ENCODE measurements at places on chromosomes 2 and 18. TPM values are rescaled to one million over a fixed set of nuclear protein-coding genes. Genes with fewer than 3 reads are reported as not detected.

- no peak for DNase-seq
Observed at GRCh38 chr18:65235966-65236624, 514.7 kb upstream of the CDH7 start.

DNA sequence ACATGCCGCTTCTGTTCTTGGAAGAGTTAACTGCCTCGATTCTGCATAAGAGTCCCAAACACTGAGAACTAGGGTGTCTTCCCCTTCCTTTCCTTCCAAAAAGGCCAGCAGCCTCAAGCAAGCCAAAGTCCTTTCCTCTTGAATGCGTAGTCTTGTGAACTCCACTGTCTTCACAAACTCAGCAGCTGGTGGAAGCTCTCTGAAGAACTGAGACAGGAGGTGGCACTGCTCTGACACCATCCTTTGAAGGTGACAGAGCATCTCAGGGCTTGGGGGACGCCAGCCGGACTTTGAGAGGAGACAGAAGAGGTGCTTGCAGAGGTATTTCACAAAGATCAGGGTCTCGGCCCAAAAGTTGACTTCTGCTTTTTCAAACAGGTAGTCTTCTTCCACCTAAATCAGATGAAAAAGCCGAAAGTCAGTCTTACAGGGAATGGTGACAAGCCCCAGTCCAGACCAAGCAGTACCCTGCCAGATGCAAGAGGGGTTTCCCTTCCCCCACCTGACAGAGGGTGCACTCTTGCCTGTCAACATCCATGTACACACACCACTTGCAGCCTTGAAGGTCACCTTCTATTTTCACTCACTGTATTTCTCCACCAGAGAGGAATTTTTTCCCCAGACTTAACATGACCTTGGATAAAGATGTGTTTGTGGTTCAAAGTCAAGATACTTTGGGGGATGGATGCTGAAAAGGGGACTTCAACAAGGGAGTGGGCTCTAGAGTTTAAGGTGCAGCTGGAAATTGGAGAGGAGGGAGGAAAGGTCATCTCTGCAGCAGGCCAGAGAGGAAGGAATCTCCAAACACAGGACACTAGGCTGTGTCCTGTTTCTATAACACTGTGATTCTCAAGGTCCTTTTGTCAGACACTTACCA, 4.8 kb upstream of the ZFP36L2 start:
- no peak for DNase-seq

GRCh38 chr18:37564711-37565100, 892 bp downstream of the CELF4 start:
- no peak for DNase-seq

- DNase-seq = no peak
Observed at GRCh38 chr2:76415821-76416220, 705.1 kb upstream of the GCFC2 start.

GRCh38 chr2:183926433-183926832, 671.9 kb upstream of the ZNF804A start:
- no peak for DNase-seq

- DNase-seq = no peak
Observed at GRCh38 chr18:56999823-57000222, 147.1 kb upstream of the BOD1L2 start.

DNA sequence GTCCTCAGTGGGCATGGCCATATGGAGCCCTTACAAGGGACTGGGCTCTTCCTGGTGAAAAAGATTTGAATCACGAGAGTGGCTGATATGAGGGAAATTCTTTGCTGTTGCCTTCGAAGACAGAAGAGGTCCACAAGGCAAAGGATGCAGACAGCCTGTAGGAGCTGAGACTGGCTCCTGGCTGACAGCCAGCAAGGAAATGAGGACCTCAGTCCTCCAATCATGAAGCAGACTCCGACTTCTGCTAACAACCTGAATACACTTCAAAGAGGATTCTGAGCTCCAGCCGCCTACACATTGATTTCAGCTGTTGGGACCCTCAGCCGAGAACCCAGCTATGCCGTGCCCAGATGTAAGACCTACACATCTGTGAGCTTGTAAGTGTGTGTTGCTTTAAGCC, 3.0 kb upstream of the ST8SIA5 start:
- DNase-seq = no peak

DNA sequence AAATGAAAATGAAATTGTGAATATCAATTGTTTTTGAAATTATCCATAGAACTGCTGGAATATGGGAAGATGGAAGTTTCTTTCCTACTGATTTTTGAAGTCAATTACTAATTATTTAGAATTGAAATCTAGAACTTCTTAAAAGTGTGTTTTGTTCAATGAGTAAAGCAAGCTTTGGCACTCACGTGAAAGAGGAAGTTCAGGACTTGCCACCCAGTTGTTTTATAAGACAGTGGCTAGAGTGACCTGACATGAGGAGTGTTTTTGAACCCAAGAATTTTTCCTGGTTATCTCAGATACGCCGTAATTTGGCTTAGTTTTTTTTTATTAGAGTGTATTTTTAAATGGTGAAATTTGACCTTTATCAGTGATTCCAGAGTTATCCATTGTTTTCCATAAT, 3.5 kb downstream of the MXD1 start:
- DNase-seq = no peak

DNA sequence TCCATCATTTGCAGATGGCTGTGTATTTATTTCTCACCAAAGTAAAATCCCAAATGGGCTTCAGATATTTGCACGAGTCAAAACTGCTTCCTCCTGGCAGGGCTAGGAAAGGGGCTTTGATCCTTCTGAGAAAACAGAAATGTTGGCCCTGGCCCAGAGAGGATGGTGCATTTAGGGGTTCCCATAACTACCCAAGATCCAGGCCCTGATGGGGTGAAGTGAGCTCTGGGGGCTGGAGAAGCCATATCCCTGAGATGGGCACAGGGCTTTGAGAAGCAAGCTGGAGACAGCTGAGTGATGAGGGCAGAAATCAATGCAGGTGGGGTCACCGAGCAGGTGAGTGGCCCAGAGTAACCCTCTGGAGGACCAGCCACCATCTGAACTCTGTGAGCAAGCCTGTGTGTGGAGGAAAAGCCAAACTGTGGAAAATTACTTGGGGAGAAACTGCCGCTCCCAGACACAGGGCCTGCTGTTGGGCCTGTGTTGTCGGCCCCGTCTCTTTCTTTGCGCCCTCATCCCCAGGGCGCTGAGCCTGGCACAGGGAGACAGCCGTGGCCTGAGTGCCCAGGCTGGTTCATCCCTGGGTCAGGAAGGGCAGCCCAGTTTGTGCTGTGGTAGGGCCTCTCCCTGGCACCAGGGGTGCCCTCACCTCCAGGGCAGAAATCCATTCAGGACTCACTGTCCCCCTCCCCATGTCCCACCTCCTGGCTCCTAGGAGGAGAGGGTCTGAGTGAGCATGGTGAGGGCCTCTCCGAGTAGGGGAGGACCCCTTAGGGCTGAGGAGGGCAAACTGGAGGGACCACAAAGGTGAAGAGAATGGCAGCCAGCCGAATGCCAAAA, 167.8 kb upstream of the HAAO start:
- DNase-seq = no peak

DNA sequence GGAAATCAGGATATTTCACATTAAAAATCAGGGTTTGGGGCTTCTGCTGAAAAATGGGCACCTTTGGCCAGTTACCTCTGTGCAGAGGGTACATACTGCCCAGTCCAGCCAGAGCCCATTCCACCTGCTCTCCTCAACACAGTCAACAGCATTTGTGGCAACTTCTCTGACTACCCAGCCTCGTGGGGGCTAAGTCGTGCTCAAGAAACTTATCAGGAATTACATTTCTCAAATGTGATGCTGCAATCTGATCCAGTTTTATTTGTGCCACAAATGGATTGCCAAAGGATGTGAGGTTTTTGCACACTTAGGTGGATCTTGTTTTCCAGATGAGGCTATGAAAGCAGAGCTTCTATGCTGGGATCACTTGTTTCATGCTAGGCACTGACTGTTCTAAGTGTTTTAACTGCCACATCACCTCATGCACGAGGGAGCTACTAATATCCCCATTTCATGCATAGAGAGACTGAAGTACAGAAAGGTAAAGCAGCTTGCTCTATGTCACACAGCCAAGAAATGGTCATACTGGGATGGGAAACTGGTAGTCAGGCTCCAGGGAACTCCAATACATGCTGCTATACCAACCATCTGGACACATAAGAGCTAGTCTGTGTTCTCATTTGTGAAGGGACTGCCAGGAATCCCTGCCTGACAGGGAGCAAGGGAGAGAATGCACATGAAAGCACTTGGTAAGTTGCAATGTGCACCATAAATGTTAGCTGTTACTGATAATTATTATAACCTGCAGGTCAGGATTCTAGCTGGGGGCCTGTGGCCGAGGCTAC, 89.0 kb upstream of the HK2 start:
- DNase-seq = no peak

- DNase-seq = no peak
Observed at GRCh38 chr2:173030561-173031490, 44.8 kb upstream of the MAP3K20 start.

DNA sequence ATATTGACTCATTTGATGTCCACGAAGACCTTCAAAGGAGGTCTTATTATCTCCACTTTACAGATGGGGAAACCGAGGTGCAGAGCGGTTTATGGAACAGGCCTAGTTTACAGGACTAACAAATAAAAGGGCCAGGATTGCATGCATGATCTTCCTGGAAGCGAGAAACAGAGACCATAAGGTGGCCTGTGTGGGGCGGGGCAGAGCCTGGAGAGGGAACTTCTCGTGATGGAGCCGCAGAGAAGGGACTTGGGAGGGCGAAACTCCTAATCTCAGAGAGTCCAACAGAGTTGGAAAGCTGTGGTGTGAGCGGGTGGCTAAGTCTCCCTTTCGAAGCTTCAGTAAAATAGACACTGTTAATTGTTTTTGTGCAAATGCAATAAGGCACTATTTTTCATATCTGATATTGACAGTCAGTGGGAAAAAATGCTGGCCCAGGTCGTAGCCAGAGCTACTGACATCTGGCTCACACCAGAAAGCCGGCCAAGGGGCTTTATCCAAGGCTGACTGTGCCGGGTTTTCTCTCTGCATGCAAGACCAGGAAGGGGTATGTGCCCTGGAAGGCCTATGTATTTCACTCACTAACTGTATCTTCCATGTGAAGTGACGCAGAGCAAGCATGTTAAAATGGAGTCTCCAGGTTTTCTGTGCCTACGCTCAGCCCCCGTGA, 4.5 kb downstream of the INPP5D start:
- DNase-seq = peak; percentile 28

- no peak for DNase-seq
Observed at GRCh38 chr2:178317811-178318210, 123.5 kb downstream of the OSBPL6 start.

Gene ITGA4
- total RNA-seq = 1.8 TPM

GRCh38 chr18:68763083-68763482, 34.8 kb upstream of the CCDC102B start:
- no peak for DNase-seq

Gene CAVIN2
- total RNA-seq = 109 TPM

- no peak for DNase-seq
Observed at GRCh38 chr2:124323321-124323720, 298.2 kb downstream of the CNTNAP5 start.

Gene RAD51AP2
- total RNA-seq = 0.11 TPM

- DNase-seq = no peak
Observed at GRCh38 chr2:73269686-73270465, 14.4 kb downstream of the FBXO41 start.

GRCh38 chr2:150110548-150110947, 376.9 kb downstream of the RND3 start:
- no peak for DNase-seq

GRCh38 chr2:43877782-43878464, 39.2 kb downstream of the ABCG8 start:
- peak; percentile 76 for DNase-seq

- DNase-seq = no peak
Observed at GRCh38 chr2:149027590-149028250, 10.8 kb upstream of the LYPD6B start.

- DNase-seq = no peak
Observed at GRCh38 chr2:130288467-130289403, 54.0 kb upstream of the IMP4 start.

DNA sequence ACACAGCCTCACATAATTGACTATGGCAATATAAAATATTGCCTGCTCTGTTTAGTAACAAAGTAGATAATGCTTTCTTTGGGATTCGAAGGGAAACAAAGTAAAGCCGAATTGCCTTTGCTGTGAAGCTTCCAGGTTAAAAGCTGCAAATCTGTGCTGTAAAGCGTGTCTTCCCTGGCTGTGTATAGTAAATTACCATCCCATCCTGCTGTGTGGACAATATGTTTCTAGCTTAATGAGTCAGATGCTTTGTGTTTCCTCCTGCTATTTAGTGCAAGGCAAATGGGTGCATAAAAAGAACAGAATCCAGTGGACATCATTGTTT, 265.1 kb downstream of the SOCS6 start:
- DNase-seq = no peak

DNA sequence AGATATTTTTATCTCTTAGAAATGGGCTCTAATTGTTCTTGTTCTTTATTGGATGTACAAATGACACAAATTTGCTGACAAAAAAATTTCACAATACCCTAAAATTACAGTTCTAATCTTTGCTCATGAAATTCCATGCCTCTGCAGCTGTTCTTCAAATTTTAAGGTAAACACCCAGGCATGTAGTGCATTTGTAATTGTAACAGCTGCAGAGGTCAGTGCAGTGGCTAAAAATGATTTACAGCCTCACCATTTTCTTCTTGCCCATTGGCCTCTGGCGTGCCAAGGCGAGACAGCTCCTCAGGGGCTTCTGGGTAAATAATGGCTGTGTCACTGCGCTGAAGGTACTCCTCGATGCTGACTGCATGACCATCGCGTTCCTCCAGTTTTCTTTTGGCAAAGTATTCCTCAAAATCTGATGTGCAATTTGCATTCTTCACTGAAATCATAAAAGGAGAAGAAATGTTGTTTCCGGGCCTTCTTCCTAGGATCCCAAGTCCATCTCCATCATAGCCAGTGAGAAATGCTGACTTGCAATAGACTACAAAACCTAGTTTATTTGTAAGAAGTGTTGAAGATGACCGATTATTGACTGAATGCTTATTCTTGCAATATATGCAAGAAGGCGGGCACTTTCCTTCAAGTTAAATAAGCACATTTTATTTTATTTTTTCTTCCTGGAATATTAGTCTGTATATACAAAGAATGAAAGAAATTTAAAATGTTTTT, 115.2 kb downstream of the ZEB2 start:
- no peak for DNase-seq

Gene LRRC30
- total RNA-seq = not detected

Gene TTC31
- total RNA-seq = 12.2 TPM

- no peak for DNase-seq
Observed at GRCh38 chr2:42794271-42795046, 2.1 kb upstream of the HAAO start.

- DNase-seq = no peak
Observed at GRCh38 chr2:172098287-172098649, 4.4 kb downstream of the DLX2 start.

DNA sequence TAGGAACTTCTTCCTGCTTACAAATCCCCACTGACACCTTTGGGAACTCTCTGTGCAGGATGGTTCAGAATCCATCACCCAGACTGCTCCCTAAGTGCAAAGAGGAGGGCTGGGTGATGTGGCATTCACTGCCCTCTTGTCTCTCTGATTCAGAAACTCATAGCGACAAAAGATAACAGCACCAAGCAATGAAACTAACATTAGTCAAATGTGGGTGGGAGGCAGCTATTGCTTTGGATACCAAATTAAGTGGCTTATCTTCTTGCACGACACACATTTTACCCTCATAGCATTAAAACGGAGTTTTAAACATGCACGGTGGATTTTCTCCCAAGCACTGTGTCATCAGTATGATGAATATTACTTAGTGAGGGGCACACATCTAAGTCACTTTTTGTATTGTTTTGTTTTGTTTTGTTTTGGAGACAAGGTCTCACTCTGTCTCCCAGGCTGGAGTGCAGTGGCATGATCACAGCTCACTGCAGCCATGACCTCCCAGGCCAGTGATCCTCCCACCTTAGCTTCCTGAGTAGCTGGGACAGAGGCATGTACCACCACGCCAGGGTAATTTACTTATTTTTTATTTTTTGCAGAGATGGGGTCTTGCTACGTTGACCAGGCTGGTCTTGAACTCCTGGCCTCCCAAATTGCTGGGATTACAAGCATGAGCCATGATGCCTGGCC, 40.9 kb upstream of the NEB start:
- DNase-seq = no peak
